ENCODE measurements at places on chromosomes 11 and 22.

DNA sequence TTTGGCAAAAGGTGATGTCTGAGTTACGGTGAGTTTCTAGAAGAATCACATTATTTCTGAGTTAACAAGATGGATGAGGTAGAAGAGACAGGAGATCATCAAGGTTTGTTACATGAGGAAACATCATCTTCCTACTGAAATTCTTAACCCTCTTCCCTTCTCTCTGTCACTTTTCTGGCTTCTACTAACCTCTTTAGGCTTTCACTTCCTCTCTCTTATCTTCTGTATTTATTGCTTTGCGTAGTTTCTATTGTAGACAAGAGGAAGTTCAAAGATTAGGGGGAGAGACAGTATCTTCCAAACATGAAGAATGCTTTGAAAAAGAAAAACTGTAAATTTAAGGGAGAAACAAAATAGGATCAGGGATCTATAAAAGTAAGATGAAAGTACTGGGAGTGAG, 75.4 kb downstream of the TRPC6 start:
- DNase-seq: no peak

- no peak for DNase-seq
These were observed 649 bp downstream of the SELENOO start for GRCh38 chr22:50201191-50202129.

DNA sequence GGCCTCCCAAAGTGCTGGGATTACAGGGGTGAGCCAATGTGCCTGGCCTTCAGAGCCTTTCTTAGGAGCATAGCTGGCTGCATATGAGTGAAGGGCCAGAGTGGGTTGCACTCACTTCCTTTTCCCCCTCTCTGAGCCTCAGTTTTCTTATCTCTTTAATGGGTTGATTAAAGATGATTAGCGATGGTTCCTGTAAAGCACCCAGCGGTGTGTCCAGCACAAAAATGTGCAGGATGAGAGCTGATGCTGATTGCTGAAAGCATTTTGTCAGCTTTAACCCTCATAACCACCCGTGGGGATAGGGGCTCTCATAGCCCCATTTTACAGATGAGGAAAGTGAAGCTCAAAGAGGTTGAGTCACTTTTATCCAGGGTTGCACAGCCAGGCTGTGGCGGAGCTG, 5.5 kb downstream of the CACNA1I start:
- no peak for DNase-seq

DNA sequence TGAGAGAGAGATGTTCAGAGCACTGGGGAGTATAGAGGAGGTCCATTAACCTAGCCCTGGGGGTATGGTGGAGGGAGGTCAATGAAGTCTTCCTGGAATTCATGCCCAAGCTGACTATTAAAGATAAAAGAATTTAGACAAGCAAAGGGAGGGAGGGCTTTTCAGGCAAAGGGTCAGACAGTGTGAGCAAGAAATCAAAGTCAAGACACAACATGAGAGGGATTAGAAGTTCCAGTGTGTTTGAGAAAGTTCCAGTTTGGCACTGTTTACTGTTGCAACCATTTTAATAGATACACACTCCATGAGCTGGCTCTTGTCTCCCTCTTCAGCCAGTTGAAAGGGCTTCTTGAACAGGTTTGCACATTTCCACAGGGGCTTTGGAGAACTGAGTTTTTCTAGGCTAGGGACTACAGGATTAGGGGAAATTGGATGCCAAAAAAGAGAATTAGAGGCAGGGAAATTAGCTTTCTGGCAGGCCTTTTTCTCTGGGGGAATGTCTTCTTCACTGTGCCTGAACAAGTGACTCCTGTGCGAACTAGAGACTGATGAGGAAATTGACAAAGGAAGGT, 14.7 kb upstream of the NNMT start:
- DNase-seq: no peak

DNA sequence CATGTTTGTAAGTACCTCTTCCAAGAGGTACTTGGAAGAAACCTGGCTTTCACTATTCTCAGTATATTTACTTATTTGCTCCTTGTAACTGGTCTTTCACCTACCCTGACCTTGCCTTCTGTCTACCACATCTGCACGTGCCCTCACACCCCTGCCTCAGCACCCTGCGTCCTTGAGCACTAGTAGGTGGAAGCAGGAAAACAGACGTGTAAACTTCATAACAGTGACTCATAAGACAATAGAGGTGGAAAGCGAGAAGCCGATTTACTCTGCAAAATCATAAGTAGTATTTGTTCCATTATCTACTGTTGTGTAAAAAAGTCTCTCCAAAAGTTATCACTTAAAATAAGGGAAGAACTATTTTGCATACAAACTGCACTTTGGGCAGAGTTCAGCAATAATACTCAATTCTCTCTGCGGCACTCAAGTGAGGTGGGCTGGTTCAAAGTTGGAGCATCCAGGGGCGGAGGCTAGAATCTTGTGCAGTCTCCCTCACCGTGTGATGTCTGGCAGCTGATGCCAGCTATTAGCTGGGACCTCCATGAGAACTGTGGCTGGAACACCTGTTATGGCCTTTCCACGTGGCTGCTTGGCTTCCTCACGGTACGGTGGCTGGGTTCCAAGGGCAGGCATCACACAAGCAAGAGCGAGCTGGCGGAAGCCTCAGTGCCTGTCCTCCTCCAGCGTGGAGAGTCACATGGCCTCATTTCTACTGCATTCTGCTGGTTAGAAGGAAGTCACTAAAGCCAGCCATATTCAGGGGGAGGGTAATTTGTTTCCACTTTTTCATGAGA, 30.4 kb downstream of the PACS1 start:
- DNase-seq: peak; percentile 20

- no peak for DNase-seq
These were observed 2164.8 kb downstream of the LRRC4C start for GRCh38 chr11:39294648-39295047.

DNA sequence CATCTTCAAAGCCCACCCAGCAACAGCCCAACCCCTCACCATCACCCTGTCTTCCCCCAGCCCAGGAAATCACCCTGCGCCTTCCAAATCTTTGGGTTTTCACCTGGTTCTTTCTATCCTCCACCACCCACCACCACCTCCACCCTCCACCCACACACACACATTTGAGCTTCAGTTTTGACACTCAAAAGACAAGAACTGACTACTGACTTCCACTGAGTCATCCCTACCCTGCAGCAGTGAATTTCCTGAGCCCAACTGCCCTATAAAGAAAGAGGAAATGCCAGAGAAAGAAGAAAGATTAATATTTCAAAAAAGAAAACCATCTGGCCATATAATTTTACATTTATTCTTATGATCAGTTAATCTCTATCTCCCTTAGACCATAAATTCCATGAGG, 137.5 kb downstream of the CHST1 start:
- no peak for DNase-seq

DNA sequence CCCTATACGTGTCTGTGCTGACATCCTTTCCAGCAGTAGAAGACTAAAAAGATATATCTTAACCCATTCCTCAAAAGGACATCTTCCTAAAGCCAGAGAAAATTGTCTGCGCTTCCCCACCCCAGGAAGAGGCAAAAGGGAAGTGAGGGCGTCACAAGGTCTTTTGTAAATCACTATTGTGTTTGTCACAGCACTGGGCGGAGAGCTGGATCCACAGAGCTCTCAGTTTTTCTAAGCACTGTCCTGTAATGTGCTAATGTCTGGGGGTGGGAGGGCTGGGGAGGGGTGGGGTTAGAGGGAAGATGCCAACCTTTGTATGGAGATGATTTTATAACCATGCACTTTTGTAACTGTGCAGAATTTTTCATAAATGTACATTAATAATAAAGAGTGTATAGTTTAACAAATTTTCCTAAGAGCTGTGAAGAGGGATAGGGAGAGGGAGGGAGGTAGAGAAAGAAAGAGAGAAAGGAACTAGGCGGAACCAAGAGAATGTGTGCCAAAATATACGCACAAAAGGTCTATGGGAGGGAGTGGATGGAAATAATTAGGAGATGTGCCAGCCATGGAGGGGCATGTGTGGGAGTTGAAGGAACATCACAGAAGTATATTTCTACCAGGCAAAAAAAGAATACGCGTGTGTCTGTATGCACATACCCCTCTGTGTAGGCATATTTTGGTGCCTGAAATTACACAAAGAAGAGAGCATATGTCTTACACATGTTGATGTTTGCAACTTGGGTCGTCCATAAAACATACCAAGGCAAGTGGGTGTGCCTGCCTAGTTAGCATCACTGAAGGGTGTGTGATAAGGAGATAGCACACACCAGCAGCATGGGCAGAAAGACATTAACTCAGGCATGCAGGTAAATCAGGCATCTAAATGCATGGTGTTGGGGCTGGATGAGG, 9.8 kb downstream of the LRRC55 start:
- DNase-seq: no peak

GRCh38 chr22:19879992-19880785, 25.5 kb upstream of the GNB1L start:
- no peak for DNase-seq

DNA sequence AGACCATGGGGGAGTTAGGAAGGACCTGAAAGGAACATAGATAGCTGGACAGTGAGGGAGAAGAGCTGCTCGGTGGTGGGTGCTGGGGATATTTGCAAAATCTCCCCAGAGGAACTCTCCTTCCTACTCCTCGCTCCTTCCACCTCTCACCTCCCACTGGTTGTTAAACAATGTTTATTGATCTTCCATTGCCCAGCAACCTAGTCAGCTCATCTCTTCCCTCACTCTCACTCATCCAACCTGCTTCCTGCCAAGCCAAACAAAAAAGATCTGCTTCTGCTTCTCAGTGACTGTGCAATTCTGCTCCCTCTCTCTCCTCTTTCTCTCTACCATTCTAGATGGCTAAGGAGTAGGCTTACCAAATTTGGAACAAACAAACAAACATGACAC, 115.0 kb downstream of the SLC1A2 start:
- no peak for DNase-seq

DNA sequence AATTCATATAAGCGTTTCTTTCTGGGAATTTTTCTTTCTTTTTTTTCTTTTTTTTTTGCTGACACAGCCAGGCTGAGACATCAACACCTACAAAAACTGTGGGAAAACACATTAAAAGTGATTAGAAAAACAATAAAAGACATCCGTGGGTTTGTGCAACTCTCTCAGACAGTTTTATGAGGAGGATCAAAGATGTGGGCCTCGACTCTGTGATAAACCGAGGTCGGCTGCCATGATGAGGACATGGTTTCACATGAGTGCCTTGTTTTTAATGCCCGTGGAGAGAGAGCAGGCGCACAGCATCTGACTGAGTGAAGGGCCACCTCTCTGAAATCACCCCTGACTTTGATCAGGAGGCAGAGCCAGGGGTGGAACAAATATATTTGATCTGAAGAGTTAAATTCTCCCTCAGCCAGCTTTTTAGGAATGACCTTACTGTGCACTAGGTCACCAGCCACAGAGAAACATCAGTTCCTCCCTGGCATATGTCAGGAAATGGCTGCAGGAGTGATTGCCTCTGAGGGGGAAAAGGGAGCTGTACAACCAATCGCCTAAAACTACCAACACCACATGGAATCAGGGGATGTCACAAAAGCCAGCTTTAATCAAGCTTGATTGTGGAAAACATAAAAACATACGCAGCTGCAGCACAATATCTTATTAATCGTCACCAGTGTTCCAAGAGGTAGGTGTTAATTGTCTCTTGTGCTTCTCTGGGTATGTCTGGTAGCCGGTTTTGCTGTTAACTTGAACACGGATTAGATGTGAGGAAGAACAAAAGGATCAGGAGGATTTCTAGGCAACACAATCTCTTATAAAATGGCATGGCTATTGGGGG, 164.7 kb downstream of the MAML2 start:
- DNase-seq: no peak

GRCh38 chr22:20013382-20013871, 3.2 kb downstream of the ARVCF start:
- DNase-seq: no peak

DNA sequence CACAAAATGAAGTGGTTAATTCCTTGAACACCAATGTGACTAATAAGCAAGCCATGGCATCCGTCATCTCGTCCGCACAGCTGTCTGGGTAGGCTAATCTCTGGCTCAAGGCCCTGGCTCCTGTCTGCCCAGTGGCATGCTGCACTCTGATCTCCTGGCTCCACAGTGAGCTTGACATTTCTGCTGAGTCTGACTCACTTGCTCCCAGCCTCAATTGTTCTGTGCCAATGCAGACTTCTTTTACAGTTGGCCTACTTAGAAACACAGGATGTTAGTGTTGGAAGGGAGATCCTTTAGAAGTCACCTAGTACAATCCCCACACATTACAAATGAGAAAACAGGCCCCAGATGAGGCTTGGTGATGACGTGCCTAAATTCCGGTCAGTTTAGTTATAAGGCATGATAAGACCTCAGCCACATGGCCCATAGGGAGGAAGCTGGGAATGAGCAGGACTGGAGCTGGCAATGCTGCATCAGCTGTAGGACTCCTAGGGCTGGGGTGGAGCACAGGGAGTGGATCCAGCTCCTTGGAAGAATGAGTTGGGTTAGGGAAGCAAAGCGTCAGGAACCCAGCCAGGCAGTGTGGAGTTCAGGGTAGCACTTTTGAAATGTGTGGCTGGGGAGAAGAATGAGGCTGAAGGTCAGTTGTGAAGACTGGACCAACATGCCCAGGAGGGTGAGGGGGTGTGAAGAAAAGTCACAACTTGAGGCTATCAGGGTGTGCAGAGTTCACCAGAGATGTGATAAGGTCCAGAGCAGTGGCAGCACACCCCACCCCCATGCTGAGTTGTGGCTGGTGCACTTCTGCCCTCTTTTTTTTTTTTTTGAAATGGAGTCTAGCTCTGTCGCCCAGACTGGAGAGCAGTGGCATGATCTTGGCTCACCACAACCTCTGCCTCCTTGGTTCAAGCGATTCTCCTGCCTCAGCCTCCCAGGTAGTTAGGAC, 70.2 kb upstream of the EED start:
- no peak for DNase-seq

- DNase-seq: no peak
These were observed 3.9 kb downstream of the FDX1 start for GRCh38 chr11:110433393-110434333.

DNA sequence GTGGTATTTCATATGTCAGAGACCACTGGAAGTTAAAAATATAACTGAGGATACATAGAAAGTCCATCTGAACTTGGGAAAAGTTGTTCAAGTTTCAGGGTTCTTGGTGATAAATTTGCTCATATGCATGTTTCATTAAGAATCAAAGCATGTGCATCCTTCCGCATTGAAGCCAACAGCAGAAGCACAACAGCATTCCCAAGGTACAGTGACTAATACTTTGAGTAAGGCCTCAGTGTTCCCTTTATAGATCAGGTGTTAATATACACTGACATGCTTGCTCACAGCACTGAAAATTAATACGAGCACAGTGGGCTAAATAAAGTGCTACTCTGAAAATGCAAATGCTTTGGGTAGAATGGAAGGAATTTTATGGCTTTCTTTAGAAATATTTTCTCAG, 691.1 kb downstream of the METTL15 start:
- no peak for DNase-seq

DNA sequence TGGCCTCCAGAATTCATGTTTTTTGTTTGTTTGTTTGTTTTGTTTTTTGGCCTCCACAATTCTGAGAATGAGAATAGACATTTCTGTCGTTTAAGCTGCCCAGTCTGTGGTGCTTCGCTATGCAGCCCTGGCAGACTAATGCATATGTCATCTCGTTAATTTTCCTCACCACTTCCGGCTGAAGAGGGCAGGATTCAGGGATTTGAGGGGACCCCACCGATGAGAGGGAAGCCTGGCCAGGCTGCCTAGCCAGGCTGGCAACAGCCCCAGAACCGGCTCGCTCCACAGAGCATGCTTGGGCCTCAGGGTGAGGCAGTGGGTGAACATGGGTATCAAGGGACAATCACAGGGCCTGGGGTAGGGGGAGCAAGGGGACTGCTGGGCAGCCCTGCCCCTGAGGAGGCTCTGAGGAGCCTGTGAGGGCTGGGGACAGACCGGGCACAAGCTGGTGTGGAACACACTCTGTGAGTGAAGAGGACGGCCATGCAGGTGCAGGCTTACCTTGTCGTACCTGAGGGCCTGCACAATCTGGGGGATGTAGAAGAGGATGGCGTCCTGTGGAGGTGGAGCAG, 47.8 kb upstream of the SERPIND1 start:
- DNase-seq: no peak
